ENCODE measurements at places on chromosomes 2 and 18. TPM values are rescaled to one million over a fixed set of nuclear protein-coding genes. Genes with fewer than 3 reads are reported as not detected.

XDH gene
- 0.43 TPM for total RNA-seq

MAP3K19 gene
- total RNA-seq = 9.8 TPM

SERPINB2 gene
- not detected for total RNA-seq

DNA sequence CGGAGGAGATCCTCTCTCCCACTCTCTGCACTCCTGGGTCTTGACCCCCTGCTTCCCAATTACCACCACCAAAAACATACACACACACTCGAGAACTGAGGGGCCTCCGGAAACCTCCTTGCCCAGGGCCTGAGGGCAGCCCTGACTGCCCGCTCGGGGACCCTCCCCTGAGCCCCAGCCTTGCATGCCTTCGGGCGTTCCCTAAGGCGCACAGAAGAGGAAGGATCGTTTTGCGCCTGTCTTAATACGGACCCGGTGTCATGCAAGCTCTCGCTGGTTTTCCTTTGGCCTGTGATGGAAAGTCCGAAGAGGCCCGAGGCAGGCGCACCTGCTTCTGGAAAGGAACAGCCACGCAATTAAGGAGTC, 19.8 kb downstream of the POU3F3 start:
- no peak for DNase-seq

DNA sequence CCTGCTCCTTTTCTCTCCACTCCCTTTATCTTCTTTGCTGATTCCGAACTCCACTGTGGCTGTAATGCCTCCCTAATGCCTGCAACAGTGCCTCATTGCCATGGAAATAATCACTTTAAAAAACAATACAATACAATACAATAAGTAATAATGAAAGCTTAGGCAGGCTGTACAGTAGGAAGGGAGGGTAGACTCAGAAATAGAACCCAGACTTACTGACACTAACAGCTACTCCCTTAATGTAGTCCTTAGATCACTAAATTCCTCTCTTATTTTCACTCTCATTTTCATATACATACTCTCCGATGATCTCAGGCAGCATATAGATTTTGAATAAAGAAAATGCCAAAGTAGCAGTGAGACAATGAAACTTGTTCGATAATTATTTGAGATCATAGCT, 70.2 kb downstream of the DLGAP1 start:
- DNase-seq = no peak
